ENCODE measurements at places on chromosomes 2 and 18.
A peak's percentile ranks its signal among the peaks of the same experiment; 100 is the strongest.

GRCh38 chr2:37083873-37084794 is at the start of the genes GPATCH11 and HEATR5B:
TSS of gene GPATCH11 (plus strand) at chr2:37084518. CDS start at chr2:37088382, 3,864 bp downstream.
TSS of gene HEATR5B (minus strand) at chr2:37084372. CDS start at chr2:37083414, 958 bp downstream.
- DNase-seq, result peak; percentile 97

GRCh38 chr2:45040786-45041185 is 31.5 kb upstream of the SIX2 start:
- DNase-seq, result no peak

- no peak for DNase-seq
Measured at GRCh38 chr2:127163921-127164320, 56.2 kb downstream of the CYP27C1 start.

DNA sequence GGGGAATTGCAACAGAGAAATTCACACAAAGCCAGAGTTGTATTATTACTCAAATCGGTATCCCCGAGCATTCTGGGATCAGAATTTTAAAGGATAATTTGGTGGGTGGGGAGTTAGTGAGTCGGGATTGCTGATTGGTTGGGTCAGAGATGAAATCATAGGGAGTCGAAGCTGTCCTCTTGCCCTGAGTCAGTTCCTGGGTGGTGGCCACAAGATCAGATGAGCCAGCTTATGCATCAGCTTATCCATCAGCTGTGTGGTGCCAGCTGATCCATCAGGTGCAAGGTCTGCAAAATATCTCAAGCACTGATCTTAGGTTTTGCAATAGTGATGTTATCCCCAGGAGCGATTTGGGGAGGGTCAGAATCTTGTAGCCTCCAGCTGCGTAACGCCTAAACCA is 34.3 kb upstream of the ITM2C start:
- DNase-seq, result no peak

DNA sequence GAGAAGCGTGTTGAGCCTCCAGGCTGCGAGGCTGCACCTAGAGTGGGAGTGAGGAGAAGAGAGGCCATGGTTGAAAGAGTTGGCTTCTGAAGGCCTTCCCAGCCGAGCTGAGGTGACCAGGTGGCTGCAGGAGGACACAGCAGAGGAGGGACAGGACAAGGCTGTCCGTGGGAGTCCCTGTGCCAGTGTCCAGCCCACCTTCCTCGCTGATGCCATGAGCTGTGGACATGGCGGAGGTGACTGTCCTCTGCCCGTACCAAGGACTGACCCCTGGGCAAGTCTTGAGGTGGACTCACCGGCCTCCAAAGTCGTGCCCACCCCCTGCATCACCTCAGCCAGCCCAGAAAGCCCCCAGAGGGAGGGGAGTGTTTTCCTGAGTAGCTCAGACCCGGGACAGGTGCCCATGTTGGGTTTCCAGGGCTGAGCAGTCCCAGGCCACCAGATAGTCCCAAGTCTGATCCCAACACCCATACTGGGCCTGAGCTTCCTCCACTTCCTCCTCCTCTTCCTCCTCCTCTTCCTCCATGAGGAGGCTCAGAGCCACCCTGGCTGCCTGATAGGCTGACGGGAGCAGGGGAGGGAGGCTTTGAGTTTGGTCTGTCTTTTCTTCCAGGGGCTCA is 43.0 kb upstream of the FOSL2 start:
- DNase-seq, result no peak

DNA sequence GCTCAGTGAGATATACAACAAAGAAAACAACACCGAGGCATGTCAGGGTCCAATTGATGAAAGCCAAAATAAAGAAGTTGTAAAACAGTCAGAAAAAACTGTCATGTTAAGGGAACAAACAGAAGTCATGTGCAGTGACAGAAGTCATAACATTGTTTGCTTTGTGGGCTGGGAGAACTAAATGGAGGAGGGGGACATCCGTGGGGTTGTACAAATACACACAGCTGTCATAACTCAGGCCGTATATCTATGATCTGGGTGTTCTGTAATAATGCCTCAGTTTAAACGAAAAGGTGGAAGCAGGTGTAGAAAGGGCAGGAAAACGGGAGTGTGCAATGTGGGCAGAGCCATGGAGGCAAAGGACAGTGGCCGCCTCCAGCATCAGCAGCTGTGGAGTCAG is 27.3 kb downstream of the TIMM21 start:
- DNase-seq, result no peak

GRCh38 chr18:74387383-74387782 is 69.7 kb downstream of the DIPK1C start:
- no peak for DNase-seq

GRCh38 chr2:14423145-14423906 is 209.2 kb upstream of the LRATD1 start:
- DNase-seq, result no peak

DNA sequence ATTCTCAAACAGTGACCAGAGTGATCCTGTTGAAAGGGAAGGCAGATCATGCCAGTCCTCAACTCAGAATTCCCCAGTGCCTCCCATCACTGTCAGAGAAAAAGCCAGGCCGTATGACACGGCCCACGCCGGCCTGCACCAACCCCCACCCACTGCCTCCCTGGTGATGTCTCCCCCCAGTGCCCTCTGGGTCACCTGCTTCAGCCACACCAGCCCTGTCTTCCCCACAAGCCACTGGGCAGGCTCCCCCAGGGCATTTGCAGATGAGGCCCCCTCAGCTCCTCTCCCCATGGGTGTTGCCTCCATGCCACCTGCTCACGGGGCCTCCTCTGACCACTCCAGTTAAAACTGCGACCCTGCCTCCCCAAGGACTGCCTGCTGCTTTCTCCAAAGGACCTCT is 169.8 kb downstream of the SH3RF3 start:
- no peak for DNase-seq

- no peak for DNase-seq
Measured at GRCh38 chr2:20599001-20599600, 51.8 kb downstream of the HS1BP3 start.

DNA sequence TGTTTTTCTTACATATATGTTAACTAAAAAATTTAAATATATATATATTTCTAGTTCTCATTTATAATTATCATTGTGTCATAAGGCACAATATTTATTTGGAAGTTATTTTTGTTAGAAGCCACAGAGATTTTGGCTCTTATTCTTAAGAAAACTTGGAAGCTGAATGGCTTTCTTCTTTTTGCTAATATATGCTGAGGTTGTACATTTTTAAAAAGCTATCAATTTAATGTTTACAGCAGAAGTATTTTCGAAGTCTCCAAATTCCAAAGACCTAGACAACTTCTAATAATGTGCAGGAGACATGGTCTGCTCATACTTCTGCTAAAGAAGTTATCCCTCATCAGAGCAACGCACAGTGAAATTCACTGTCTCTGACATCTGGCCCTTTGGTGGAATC is 3.7 kb upstream of the PIEZO2 start:
- DNase-seq, result no peak

DNA sequence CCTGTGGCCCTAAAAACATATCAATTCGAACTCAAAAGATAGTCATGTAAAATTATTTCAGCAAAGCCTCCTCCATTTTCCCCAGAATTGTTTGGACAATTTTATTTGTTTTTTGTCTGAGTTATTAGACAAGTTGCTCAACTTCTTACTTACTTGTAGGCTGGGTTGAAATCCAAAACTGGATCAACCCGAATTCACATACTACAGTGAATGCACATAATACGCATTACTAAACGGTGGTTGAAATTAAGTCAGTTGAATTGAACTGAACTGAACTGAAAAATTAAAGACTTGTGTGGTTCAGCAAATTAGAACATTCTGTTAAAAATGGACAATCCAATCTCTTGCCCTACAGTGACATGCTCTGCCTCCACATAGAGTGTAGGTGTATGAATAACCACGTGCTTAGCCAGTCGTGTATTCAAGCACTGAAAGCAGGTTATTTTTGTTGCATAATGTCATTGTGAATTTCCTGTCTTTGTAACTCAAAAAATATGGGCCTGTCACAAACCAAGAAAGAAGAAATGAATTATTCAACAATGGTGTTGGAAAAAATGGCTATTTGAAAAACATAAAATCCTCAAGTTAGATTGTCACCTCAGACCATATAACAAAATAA is 441.0 kb downstream of the TXNL1 start:
- DNase-seq, result no peak

- no peak for DNase-seq
Measured at GRCh38 chr2:37780387-37780676, 108.9 kb upstream of the CDC42EP3 start.

DNA sequence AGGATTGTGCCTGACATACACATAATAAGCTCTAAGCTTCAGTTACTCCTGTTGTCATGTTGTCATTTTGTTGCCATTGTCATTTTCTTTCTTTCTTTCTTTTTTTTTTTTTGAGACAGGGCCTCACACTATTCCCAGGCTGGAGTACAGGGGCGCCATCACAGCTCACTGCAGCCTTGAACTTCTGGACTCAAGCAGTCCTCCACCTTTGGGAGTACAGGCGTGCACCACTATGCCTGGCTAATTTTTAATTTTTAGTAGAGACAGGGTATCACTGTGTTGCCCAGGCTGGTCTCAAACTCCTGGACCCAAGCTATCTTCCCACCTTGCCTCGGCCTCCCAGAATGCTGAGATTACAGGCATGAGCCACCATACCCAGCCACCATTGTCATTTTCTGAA is 30.9 kb upstream of the SCLY start:
- DNase-seq, result no peak

DNA sequence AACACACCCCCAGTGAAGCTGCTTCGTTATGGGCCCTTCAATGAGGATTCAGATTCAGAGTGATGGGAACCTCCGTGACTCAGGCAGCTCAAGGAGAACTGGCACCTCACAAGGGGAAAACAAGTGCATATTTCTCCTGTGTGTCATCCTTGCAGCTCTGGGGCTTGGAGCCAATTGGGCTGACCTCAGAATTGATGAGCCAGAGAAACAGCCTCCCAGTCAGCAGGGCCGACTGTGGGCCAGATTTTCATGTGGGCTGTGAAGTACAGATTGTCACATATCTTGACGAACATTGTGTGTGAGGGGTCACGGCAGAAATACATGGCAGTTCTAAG is 189.6 kb upstream of the SP5 start:
- DNase-seq, result no peak

- no peak for DNase-seq
Measured at GRCh38 chr2:230982126-230982525, 13.8 kb upstream of the SPATA3 start.

DNA sequence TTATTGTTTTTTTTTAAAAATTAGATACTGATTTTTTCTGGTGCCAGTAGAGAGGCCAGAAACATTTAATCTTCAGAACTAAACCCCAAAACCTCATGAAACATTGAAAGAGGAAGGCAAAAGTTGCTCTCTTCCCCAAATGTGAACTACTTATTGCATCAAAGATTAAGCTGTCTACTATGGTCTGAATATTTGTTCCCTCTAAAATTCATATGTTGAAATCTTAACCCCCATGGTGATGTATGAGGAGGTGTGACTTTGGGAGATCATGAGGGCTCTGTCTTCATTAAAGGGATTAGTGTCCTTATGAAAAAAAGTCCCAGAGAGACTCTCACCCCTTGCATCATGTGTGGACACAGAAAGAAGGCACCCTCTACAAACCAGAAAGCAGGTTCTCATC is 28.2 kb upstream of the SLC8A1 start:
- no peak for DNase-seq

GRCh38 chr2:165648801-165649200 is 145.2 kb downstream of the GALNT3 start:
- DNase-seq, result peak; percentile 50

All from putamen (tissue), 1 donor.